ENCODE measurements at places on chromosomes 11 and 22. TPM values are rescaled to one million over a fixed set of nuclear protein-coding genes. Genes with fewer than 3 reads are reported as not detected.
A peak's percentile ranks its signal among the peaks of the same experiment; 100 is the strongest.

- DNase-seq = no peak
These were observed 12.6 kb downstream of the WNT7B start for GRCh38 chr22:45964372-45964771.

DNA sequence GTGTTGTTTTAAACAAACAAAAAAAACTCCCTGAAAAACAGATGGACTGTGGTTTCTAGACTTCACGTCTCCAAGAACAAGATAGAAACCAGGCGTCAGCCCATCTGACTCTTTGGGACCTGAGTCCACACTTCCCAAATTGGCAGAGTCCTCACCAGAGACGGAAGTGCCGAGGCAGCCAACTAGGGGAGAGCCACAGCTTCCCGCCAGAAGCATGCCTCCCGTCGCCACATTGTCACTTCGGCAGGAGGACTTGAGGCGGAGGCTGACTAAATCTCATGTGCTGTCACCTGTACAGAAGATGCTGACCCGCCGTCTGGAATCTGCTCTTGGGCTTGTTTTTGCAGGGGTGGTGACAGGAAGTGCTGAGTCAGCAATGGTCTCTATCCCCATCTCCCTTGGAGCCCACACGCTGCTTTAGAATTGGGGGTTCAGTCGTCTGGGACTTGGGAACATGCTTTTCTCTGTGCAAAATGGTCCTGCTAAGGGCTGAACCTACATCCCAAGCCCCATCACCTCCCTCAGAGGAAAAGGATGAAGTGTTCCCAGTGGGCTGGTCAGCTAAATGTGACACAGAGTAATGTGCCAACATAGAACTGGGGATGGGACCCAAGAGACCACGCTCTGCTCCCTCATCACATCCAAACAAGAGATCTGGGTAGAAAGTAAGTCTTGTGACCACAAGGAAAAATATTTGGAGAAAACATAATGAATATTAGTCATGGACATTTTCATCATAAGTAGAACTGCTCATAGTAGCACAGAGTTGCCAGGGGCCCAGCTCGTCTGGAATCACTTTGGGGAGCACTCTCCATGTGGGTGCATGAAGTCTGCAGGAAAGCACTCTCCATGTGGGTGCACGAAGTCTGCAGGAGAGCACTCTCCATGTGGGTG is 152.9 kb downstream of the SNX19 start:
- no peak for DNase-seq

DNA sequence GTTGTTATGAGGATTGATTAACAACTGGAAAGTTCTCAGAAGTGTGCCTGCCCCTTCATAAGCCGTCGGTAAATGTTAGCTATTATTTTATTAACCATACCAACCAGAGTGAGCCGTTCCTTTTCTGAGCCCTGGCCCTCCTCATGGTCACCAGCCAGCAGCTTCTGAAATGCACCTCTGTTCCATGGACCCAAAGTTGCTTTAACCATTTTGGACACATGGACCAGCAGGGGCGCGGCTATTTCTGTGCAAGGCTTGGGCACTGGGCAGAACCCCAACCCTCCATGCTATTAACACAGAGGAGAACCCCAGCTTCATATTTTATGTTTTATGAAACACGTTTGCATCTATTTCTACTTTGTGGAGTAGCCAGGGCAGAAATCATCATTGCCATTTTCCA is 18.6 kb upstream of the SCGB1A1 start:
- DNase-seq = no peak

DNA sequence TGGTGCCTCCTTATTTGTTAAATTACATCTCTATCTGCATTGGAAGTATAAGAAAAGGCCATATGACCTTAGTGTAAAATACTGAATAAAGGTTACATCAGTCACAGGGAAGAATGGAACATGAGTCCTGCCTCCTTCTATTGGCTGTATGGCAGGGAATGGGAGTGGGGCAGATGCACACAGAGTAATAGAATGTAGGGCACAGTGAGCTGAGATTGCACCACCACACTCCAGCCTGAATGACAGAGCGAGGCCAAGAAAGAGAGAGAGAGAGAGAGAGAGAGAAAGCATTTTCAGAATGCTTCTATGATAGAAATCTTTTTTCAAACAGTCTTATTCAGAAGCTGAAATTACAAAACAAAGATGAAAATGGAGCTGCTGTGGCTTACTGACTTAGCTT is 58.8 kb downstream of the SLN start:
- peak; percentile 28 for DNase-seq

DNA sequence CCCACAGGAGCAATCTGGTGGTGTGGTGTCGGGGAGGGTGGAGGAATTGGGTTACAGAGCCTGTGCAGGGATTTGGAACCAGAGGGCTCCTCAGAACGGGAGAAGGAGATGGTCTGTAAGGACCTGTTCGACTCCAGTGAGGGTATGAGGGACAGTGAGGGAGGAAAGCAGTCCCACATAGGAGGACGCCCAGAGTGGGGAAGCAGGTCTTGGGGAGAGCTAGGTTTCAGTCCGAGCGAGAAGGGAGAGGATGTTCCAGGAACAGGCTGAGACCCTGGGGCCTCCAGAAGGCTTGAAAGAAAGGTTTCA is 32.0 kb upstream of the GNAZ start:
- DNase-seq = no peak

DNA sequence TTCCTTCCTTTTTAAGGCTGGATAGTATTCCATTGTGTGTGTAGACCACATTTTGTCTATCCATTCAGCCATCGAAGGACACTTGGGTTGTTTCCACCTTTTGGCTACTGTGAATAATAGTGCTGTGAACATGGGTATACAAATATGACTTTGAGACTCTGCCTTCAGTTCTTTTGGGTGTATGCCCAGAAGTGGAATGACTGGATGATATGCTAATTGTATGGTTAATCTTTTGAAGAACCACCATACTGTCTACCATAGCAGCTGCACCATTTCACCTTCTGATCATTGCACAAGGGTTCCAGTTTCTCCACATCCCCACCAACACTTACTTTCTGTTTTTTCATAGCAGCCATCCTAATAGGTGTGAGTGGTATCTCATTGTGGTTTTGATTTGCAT is 30.3 kb downstream of the SGSM1 start:
- no peak for DNase-seq

DNA sequence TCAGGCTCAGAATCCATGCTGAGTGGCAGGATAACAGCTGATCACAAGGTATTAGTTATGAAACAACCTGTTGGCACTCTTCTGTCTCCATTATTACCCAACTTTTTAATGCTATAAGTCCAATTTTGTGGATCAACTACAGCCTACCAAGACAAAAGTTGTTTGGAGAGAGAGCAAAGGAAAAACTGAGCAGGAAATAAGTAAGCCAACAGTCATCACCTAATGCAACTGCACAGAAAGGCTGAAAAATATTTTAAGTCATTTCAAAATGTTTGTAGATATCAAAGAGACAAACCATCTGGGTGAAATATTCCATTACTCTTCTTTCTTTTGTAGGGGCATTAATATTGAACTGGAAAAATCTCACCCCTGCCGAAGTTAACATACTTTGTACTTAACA is 41.6 kb downstream of the FDX1 start:
- DNase-seq = no peak

Gene PRRG4
- total RNA-seq = 0.21 TPM
